GM23248 (cell line): ENCODE measurements at places on chromosomes 4 and X. TPM values are rescaled to one million over a fixed set of nuclear protein-coding genes. Genes with fewer than 3 reads are reported as not detected.

DNA sequence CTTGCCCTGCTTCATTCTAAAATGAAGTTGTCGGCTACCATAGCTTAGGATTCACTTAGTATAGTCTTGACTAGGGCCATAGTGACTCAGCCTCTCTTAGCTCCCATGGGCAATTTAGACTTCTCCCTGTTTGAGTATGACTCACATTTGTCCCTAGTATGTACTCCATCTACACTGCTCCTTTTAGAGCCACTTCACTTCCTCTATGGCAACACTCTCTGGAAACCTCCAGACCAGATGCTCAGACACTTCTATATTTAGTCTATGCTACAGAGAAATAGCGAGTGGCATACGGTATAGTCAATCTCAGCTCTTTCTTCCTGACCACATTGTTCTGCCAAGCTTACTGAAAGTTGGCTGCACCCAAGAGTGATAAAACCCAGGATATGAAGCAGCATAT is 11.2 kb downstream of the MEPE start:
- peak; percentile 97 for DNase-seq

DNA sequence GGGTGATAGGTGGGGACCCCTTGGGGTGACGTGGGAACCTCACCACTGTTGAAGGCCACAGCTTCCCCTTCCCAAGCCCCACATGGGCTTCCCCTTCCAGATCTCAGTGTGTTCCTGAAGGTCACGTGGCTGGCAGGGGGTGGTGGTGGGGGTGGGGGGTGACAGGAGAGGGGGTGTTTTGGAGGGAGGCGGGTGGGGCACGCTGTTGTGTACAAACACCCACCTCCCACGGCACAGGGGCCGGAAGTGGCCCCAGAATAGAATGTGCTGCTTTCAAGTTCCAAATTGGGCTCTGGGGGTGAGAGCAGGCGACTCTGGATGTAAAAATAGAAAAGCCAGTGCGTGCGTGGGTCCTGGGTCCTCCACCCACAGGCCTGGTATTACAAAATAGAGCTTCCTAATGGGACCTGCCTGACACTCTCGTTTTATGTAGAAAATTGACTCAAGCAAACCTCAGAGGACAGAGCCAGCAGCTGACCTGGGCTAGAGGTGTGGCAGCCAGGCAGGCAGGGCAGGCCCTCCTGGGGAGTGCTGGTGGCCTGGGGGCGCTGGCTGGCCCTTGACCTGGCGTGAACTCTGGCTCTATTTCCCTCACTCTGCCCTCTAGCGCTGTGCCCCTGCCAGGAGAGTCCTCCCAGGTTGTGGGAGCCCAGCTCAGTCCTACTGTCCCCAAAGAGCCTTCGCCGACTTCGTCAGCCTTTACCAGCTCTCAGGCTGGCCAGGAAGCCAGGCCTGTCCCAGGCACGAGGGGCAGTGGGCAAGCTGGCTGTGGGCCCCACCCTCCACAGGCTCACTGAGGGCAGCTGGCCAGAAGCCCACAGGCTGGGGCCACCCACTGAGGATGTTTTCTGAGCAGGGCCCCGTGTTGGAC is 5.4 kb upstream of the SH3BP2 start:
- no peak for DNase-seq

GRCh38 chr4:166239354-166239753 is 366.3 kb downstream of the TLL1 start:
- no peak for DNase-seq

GRCh38 chr4:138953961-138954371 is 61.6 kb upstream of the NOCT start:
- peak; percentile 79 for DNase-seq

DNA sequence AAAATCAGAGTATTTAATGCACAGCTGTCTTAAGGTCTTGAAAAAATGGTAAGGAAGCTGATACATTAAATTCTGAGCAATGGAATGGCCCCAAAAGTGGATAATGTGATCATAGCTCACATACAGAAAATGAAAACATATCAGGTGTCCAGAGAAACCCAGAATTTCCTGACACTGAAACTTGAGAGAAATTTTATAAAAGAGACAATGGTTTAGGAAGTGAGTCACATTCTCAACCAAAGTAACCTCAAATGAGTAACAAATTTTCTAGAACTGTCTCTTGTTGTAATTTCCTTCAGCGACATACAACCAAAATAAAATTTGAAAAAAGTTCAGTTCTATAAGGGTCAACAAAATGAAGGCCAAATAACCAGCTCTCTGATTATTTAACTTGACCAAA is 37.4 kb upstream of the PACRGL start:
- DNase-seq: peak; percentile 37

- DNase-seq: no peak
Observed at GRCh38 chrX:72294497-72294896, 11.2 kb downstream of the CITED1 start.

DNA sequence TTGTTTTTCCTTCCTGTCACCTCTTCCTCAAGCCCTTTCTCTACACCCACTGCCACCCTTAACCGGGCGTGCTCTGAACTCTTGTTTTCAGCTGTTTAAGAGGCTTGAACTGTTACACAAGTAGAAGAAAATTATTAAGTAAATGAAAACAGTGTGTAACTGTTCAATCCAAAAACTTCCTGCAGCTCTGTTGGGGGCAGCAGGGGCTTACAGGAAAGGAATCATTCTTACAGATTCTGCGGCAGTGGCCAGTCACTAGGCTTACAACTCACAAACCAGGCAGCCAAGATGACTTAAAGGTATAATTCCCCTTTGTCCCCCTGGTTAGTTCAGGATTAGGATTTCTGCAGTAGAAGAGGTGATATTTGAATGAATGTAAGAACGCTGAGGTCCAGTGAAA is 70.2 kb upstream of the ETNPPL start:
- no peak for DNase-seq

GRCh38 chrX:70433848-70434351 is 10.7 kb upstream of the DLG3 start:
- DNase-seq: peak; percentile 70

SLC6A14 gene
- not detected in 2 replicates for total RNA-seq

RAB9B gene
- 0.89 and 1.5 TPM in 2 replicates for total RNA-seq

F11 gene
- not detected in 2 replicates for total RNA-seq

PRIMPOL gene
- 16.0 and 19.7 TPM in 2 replicates for total RNA-seq
